ENCODE measurements at places on chromosomes 1 and 21. TPM values are rescaled to one million over a fixed set of nuclear protein-coding genes. Genes with fewer than 3 reads are reported as not detected.

MYOG gene
- not detected for total RNA-seq

DNAJC28 gene
- total RNA-seq, result 4.0 TPM

HSD11B1 gene
- total RNA-seq, result 1.8 TPM

MXRA8 gene
- total RNA-seq, result 689 TPM

PSRC1 gene
- total RNA-seq, result 5.4 TPM

AHDC1 gene
- total RNA-seq, result 11.2 TPM

TEX38 gene
- total RNA-seq, result not detected

IVL gene
- not detected for total RNA-seq

ZBTB7B gene
- total RNA-seq, result 23.5 TPM

FAM78B gene
- total RNA-seq, result 0.29 TPM

SYF2 gene
- 41.5 TPM for total RNA-seq

WNT9A gene
- 0.36 TPM for total RNA-seq

SEMA6C gene
- total RNA-seq, result 1.5 TPM

UTS2 gene
- total RNA-seq, result 0.29 TPM

LRRC8B gene
- 1.4 TPM for total RNA-seq

MYCL gene
- total RNA-seq, result 0.88 TPM

INSRR gene
- 0.29 TPM for total RNA-seq

PLA2G4A gene
- 12.3 TPM for total RNA-seq

HNRNPCL4 gene
- not detected for total RNA-seq

CDA gene
- 0.59 TPM for total RNA-seq

CA14 gene
- total RNA-seq, result not detected

CA6 gene
- not detected for total RNA-seq

ELF3 gene
- total RNA-seq, result under 0.01 TPM

PIK3C2B gene
- total RNA-seq, result 0.36 TPM

ARHGEF11 gene
- 50.3 TPM for total RNA-seq

LRRIQ3 gene
- total RNA-seq, result 0.59 TPM

FCRL1 gene
- total RNA-seq, result not detected

OR10Z1 gene
- total RNA-seq, result not detected

SLC44A5 gene
- 0.36 TPM for total RNA-seq

OR6N1 gene
- not detected for total RNA-seq

SH2D5 gene
- 1.8 TPM for total RNA-seq

PCSK9 gene
- total RNA-seq, result 6.5 TPM

FCER1G gene
- total RNA-seq, result 0.29 TPM

DMBX1 gene
- total RNA-seq, result not detected

TCHHL1 gene
- not detected for total RNA-seq

ELAPOR1 gene
- 0.36 TPM for total RNA-seq

TIE1 gene
- not detected for total RNA-seq

ATXN7L2 gene
- total RNA-seq, result 1.8 TPM

LRRN2 gene
- total RNA-seq, result not detected

ADORA1 gene
- 4.0 TPM for total RNA-seq

FAM72B gene
- total RNA-seq, result 2.7 TPM

TEX35 gene
- total RNA-seq, result not detected

NUCKS1 gene
- total RNA-seq, result 132 TPM

HAO2 gene
- not detected for total RNA-seq

C1orf52 gene
- 13.0 TPM for total RNA-seq

C8B gene
- total RNA-seq, result not detected

ECM1 gene
- total RNA-seq, result 30.0 TPM

TENT5C gene
- total RNA-seq, result 0.36 TPM

EDARADD gene
- 1.4 TPM for total RNA-seq

CXADR gene
- total RNA-seq, result 0.36 TPM

PTGFR gene
- 81.9 TPM for total RNA-seq

G0S2 gene
- 11.2 TPM for total RNA-seq

LIN28A gene
- total RNA-seq, result not detected

GRHL3 gene
- total RNA-seq, result not detected

All from osteoblast (primary cell).